Stimulated activated CD4-positive, alpha-beta T cell treated with anti-CD3 and anti-CD28 coated beads, Interleukin-12 subunit alpha, Interleukin-12 subunit beta, amount 100 ng/mL, for 4 hours (primary cell): ENCODE measurements at places on chromosomes 6 and 20.

DNA sequence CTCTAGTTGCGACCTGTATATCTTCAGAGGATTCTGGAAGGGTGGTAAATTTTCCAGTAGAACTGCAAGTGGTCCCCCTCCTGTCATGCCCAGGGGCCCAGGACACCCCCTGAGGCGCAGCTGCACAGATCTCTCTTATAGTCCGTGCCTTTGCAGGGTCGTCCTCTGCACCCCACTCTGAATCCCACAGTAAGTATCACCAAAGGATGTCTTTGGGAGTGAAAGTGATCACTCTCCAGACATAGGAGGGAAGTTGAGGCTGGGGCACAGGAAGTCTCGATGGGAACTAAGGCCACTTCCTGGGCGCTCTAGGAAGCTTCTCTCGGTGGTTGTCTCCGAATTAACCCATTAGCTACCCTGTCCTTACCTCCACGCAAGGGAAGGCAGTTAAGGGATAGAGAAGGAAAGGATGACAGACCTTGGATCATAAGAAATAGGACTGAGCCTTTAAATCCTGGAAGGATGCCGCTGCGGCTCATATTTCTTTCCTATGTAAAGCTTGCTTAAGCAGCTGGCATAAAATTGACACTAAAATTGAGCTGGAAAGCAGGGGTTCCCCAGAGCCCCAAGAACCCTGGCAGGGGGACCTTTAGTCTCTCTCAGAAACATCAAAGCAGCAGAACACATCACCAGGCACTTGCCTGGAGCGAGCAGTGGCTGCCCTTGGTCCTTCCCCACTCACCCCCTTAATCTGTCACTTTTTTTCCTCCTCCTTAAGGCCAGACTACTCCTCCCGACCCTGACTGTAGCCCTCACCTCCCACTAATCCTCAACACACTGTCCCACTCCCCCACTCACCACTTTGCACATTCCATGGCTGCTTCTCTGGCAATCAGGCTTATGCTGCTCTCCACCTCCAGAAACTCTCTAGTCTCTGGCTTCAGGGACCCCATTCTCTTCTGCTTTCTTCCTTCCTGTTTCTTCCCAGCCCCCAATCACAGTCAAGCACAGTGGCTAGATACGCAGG, at the start of gene ZKSCAN4:
TSS of gene ZKSCAN4 (minus strand) at position 261 of the 967 bp plus-strand sequence. CDS start 289 bp downstream, outside the sequence.
- peak; percentile 81 for DNase-seq

DNA sequence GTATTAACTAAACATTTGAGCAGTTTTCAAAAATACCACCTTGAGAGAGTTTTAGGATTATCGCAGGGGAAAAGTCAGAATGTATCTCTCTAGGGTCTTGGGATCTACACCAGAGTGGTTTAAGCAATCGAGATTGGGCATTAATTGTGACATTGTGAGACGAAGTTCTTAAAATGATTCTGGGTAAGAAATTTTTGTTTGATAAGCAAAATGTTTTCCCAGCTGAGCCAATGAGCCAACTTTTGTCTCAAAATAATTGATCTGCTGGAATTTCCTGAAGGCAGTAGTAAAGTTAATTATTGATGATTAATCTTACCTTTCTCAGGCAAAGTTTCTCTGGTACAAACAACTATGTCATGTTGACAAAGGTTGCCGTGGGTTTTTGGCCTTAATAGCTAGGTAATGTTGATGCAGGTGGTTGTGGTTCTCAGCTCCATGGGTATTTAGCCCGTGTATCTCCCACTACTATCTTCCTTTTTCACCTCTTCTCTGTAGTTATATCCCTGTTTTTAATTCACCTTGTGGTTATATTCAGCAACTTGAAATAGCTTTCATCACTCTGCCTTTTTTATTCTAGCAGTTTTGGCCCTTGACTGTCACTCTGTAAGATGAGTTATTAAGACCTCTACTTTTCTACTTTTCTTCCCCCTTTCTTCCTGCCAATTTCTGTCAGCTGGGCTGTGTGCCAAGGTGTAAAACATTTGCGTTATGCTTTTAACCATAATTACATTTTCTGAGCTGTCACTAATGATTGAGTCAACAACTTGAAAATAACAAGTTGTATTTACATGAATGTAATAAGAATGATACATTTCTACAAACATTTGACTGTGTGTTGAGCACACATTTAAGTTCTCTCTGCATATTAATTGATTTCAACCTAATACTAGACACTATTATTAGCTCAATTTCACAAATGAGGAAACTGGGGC, 368.3 kb upstream of the BTBD3 start:
- no peak for DNase-seq

DNA sequence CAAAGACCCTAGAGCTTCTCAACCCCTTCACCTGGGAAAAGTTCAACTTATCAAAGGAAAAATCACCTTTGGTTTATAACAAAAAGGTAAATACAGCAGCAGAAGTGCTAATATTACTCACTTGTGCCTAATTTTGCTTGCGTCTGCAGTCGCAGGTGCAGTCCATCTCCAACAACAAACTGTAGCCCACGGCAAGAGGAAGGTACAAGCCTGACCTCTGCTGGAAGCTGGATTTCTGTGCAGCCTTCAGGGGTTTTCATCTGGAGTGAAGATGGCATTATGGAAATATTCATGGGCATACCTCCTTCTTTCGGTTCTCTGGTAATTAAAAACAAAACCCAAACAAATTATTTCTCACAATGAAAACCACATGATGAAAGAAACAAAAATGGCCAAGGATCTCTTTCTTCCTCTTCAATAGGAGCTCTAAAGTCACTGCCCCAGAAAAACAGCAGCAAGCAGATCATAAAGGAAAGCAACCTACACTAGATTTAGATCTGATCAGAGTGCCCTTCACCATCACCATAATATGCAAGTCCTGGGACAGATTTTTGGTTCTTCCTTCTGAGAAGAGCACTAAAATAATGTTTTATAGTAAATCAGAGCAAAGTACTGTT, 7.8 kb downstream of the UBE3D start:
- DNase-seq, result no peak

DNA sequence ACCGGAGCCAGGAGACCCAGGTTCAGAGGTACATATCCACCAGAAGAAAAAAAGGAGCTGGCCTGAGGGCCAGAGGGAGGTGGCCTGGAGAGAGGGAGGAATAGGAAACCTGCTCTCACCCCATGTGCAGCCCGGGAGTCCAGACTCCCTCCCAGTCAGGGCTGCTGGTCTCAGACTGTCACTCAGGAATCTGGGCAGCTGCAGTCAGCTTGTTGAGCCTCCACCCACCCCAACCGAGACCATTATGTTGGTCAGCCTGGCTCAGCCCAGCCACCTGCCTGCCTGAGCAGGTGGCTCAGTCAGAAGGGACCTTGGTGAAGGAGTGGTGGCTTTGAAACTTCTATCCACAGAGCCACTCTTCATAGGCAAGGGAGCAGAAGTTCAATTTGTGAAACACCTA, 53.3 kb upstream of the EPB41L1 start:
- DNase-seq, result no peak

GRCh38 chr6:75932067-75932466, 140.4 kb downstream of the IMPG1 start:
- DNase-seq, result no peak

DNA sequence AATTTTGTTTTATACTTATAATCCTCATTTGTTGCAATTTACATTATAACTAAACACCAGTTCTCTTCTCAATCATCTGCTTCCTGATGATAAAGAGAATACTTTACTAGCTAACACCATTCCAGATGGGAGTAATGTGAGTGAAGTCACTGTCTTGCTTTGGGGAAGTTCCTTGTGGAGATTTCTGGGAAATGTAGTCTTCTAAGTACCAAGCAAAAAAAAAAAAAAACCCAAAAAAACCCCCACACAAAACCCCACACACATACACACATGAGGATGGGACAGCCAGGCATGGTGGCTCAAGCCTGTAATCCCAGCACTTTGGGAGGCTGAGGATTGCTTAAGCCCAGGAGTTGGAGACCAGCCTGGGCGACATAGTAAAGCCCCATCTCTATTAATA, 2.2 kb upstream of the SNPH start:
- no peak for DNase-seq

- DNase-seq, result no peak
Measured at GRCh38 chr20:43579861-43580793, 10.6 kb upstream of the IFT52 start.

DNA sequence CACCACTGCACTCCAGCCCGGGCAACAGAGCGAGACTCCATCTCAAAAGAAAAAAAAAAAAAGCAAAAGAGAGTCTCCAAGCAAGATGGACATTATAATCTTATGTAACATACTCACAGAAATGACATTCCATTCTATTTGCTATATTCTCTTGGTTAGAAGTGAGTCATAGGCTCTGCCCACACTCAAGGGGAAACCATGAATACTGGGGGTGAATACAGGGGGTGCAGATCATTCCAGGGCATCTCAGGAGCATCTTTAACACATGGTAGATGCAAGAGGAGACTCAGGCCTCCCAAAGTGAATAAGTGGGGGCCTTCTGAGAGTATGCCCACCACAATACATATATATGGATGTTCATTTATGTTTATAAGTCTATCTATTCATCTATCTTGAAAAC, 18.3 kb upstream of the RANBP9 start:
- DNase-seq, result no peak

GRCh38 chr6:71421611-71422010, 133.0 kb downstream of the OGFRL1 start:
- DNase-seq, result no peak

DNA sequence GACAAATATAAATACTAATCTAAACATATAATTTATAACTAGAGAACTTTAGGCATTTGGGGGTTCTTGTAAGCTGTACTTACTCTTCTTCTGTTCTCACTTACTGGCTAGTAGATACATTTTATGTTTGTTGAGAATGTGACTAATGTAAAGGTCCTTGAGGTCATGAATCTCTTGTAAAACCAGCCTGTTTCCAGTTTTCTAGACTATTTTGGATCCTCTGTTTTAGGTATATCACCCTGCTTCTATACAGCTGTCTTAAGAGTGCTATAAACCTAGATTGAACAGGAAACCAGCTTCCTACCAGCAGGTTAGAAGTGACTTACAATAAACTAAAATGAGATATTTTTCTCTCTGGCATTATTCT, 134.2 kb downstream of the PLCB4 start:
- no peak for DNase-seq

- no peak for DNase-seq
Measured at GRCh38 chr6:104108634-104109033, 751.1 kb downstream of the HACE1 start.

GRCh38 chr6:63372951-63373533, 53.3 kb upstream of the LGSN start:
- no peak for DNase-seq

- DNase-seq, result no peak
Measured at GRCh38 chr6:106889692-106890091, 84.8 kb downstream of the CD24 start.

GRCh38 chr6:64280569-64280968, 645.0 kb downstream of the PHF3 start:
- DNase-seq, result no peak

DNA sequence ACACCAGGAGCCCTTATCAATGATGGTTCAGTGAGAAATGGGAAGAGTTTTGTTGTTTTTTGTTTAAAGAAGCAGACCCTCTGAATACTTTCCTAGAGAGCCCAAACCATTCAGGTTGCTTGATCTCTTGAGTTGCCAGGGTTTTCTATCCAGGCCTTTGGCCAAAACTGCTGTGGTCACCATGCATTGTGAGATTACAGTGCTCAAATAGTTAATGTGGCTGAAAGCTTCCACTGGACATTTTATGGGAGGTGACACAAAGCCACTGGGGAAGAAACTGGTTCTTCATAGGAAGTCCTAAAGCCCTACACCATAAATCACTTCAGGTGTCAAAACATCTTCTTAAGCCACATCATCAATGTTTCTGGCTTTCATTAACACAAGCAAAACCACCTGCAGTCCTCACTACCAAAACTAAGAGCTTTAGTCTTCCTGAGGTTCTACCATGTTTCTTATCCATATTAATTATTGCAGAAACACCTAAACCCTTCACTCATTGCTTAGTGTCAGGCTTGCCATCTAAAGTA, 101.6 kb downstream of the IBTK start:
- no peak for DNase-seq

DNA sequence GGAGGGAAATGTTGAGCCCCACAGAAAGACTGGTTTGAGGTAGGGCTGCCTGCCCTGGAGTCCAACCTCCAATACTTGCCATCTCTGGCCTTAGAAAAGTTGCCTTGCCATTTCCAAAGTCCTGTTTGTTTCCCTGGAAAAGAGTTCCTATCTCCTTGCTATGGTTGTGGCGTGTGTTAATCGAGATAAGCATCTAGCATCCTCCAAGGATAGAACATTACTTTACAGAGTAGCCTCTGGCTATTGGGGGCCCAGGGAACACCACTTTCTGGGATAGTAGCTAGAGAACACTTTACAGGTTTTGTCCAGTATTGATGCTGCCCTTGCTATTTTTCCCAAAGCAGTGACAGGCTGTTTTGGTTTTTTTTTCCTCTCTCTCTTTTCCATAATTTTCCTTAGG, 57.4 kb upstream of the SASH1 start:
- DNase-seq, result no peak

GRCh38 chr6:136812174-136812573, 10.2 kb upstream of the PEX7 start:
- no peak for DNase-seq

- DNase-seq, result no peak
Measured at GRCh38 chr20:15333170-15333569, 995.8 kb upstream of the FLRT3 start.

DNA sequence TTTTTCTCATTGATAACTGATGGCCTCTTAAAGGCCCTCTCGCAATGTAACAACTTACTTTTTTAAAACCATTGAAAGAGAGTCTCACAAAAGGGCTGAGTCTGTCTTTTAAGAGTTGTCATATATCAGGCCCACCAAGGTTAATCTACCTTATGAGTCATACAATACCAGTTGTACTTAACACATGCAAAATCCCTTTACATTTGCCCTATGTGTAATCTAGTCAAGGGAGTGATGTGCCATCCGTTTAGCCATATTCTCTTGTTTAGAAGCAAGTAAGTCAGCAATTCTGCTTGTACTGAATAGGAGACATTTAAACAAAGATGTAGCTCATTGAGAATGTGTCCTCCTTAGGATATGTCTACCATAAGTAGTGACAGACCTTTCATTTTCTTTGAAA, 143.7 kb downstream of the TENT5A start:
- DNase-seq, result no peak

DNA sequence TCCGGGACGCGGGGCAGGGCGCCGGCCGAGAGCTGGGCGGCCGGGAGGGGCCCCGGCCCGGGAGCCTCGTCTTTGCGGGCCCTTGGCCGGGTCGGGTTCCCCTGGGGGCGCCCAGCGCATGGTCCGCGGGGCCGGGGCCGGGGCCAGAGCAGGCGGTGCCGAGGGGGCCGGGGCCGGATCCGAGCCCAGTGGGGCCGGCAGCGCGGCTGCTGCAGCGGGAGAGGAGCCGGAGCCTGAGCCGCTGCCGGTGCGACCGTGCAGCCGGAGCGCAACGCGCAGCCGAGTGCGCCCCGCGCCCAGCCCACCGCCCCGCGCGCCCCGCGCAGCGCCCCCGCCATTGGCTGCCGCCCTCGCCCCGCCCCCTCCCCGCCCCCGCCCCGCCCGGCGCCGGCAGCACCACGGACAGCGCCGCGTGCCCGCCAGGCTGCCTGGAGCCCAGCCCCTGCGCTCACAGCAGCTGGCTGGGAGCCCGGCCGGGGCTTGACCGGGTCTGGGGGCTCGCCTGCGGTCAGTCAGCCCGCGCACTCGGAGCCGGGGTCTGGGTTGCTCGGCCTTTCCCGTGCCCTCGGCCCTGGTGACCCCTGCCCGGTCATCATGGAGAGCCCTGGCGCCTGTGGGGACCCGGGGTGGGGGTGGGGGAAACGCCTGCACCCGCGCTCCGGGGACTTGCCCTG, at the start of gene HRH3:
TSS of gene HRH3 (minus strand) at position 287 of the 674 bp plus-strand sequence. CDS start 308 bp downstream, outside the sequence.
- peak; percentile 43 for DNase-seq
